ENCODE measurements at places on chromosomes 13 and 19.

DNA sequence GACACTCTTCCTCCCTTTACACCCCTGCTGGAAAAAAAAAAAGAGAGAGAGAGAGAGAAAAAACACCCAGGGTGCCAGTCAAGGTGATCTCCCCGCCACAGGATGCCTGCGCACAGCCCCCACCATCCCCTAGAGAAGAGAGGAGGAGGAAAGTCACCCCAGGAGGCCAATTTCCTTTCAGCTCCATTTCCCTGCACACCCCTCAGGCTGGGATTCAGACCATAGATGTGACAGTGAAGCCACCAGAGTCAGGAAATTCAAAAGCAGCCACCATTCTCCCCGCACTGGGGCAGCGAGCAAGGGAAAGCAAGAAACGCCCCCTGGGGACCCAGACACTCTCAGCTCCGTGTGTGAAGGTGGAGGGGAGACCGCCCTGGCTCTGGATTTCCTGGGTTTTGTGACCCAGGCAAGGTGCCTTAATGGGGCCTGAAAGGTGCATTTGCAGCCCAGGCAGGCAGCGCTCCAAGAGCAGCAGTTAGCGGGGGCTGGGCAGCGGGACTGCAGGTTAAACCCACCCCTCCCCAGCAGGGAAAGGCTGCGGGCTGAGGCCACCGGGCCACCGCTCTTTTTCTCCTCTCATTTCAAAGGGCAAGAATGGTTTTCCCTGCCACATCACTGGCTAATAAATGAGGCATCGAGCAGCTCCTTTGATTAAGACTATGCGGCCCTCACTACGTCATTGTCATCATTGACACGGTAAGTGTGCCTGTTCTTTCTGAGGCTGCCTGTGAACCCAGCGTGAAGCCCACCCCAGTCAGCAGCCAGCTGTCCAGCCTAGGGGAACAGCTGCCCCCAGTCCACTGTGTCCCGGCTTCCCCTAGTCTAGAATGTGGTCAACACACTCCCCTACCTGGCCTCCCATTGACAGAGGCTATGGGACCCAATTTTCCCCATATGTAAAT lies 83.8 kb upstream of the TM9SF2 start:
- DNase-seq = no peak

- no peak for DNase-seq
These were observed 14.0 kb upstream of the TOMM40 start for GRCh38 chr19:44876930-44877535.

- no peak for DNase-seq
These were observed 43.2 kb downstream of the MLLT1 start for GRCh38 chr19:6236310-6237291.

DNA sequence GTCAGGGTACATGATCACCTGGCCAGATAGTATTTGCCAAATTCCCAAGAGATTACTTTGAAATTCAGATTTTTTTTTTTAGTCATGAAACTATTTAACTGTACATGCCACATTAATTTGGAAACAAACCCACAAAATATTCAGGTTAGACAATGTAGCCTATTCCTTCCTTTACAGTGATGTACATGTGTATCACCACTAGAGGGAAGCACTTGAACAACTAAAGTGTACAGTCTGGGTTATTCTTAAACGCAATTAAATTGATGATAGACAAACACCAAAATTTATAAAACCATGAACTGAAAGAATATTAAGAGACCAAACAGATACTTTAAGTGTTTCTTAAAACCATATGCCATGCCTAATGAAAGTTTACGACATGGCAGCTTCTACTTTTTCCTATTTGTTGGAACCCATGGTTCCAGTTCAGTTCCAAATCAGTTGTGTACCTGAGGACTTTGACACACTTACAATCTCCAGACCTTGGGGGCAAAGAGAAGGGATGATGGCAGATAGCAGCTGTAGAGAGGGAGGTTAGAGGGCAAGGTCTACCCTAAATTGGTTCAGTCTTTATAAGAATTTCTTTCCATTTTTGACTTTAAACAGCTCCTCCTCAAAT lies 52.8 kb downstream of the TNFSF13B start:
- DNase-seq = no peak

DNA sequence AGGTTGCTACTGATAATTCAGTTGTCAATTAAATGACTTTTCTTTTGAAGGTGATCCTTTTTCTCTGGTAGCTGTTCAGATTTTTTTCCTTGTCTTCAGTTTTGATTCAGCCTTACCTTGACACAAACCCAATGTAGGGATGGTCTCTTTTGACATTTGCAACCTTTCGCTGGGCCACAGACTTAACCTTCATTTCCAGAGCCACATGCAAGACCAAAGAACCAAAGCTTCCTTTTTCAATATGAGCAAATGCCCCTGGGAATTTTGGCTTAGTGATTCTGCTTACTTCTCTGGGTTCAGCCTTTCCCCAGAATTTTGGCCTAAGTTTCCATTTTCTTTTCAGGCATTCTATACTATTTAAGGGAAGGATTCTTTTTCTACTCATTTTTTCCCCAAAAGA lies 19.6 kb downstream of the SIGLEC5 start:
- DNase-seq = no peak

DNA sequence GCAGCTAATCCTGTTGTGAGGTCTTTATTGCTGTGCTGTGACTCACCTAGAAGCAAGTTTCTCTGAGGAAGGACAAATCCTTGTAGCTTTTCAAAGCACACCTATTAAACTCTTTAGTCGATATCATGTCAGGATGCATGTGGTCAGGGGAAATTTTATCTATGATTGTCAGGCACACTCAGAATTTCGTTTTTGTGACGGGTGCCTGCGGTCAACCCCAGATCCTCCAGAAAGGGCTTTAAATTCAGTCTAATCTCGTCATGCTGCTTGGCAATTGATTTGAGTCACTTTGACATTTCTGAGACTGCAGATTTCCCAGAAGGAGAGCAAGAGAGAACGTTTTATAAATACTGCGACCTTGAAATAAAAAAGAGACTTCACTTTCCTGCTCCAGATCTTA lies 316.9 kb downstream of the FGF9 start:
- DNase-seq = no peak

DNA sequence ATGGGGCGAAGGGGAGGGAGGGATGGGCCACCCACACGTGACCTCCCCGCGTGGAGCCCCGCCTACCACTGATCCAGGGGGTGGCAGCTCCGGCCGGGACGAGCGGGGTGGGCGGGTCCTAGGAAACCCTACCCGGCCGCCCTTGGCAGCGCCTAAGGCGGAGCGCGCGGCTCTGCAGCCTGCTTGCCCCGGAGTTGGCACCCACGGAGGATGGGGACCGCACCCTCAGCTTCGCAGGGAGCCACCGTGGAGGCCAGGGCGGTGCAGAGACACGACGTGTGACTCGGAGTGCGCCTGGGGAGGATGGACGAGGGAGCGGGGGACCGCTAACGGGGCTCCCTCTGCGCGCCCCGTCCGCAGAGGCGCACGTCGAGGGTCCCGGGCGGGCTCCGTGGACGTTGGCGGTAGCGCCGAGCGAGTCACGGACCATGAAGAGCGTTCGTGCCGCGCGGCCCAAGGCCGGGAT lies at the start of gene RGS9BP:
Gene RGS9BP, plus strand, starts transcription at position 129 of the 466 bp plus-strand sequence. CDS start 416 bp downstream, outside the sequence.
- DNase-seq = no peak

DNA sequence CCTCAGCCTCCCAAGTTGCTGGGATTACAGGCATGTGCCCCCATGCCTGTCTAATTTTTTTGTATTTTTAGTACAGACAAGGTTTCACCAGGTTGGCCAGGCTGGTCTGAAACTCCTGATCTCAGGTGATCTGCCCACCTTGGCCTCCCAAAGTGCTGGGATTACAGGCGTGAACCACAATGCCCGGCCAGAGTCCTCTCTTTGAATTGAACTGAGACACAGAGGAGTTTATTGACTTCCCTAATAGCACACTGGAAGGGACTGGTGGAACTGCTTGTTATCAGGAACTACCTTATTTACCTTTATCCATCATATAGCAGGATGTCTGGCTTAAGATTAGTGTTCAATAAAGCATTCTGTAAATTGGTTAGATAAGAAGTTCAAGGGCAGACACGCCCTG lies 613.8 kb downstream of the EFNB2 start:
- DNase-seq = no peak

DNA sequence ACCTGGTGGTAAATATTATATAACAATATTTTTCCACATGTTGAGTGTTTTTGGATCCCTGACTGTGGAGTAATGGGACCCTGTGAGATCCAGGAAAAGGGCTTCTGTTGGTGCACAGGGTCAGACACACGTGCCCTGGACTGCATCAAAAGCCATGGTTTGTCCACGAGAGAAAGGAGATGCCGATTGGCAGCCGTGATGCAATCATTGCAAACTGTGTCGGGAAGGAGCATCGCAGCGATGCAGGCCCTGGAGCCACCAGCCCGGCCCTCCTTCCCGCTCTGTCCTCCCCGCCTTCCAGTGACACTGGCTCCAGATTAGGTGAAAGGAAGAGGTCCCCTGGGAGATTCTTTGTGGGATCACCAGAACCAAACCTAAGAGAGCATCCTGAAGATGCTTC lies 9.1 kb downstream of the COL4A2 start:
- DNase-seq = no peak

DNA sequence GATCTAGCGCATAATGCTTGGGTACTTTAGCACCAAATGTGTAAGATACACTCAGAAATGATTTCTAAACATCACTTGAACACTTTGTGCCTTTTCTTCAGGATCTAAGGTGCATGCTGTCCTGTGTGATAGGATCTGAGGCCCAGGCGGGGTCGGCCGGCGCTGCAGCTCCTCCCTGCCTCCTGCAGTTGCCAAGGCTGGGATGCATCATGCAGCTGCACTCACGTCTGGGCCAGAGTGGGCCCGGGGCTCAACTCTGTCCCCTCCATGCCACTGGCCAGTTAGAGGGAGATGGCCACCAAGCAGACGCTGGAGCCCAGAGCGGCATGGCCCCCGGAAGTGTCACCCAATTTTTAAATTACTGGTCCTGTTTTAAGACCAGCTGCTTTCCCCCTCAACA lies 29.3 kb upstream of the CD33 start:
- no peak for DNase-seq

GRCh38 chr13:113660066-113660465 lies 2.1 kb upstream of the ATP4B start:
- no peak for DNase-seq

DNA sequence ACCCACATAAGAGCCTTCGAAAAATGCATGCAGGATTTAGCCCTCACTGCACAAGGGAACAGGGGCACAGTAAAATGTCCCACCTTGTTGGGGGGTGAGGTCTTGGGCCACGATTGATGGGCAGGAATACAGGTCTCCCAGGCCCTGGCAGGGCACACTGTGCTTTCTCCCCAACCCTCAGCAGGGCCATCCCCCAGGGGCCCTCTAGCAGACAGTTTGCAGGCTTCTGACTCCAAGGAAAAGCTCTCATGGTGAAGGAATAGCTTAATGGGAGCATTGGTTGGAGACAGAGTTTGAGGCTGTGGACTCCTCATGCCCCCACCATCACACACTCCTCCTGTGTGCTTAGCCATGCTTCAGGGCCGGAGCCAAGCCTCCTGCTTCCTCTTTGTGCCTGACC lies 484.6 kb downstream of the ZNF536 start:
- DNase-seq = no peak

DNA sequence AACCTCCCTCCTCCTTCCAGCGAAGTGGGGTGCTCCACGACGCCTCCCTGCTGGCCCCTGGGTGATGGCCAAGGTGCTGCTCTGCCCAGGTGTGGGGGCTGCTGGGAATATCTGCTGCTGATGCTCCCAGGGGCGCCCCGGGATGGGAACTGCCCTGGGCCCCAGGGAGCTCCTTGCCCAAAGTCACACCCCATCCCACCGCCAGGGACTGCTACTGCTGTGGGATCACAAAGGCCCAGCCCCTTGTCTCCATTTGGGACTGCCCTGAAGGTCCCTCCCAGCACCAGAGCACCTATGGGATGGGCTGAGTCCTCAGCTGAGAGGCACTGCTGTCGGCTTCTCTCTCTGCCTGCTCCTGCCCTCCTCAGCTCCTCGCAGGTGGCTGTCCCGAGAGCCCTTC lies 19.0 kb downstream of the CHST8 start:
- DNase-seq = no peak

- no peak for DNase-seq
These were observed 344.3 kb downstream of the TEX29 start for GRCh38 chr13:111664696-111665095.

- DNase-seq = no peak
These were observed 18.7 kb downstream of the HCN2 start for GRCh38 chr19:608155-609003.

- no peak for DNase-seq
These were observed 610 bp downstream of the ZSCAN1 start for GRCh38 chr19:58034477-58034793.

DNA sequence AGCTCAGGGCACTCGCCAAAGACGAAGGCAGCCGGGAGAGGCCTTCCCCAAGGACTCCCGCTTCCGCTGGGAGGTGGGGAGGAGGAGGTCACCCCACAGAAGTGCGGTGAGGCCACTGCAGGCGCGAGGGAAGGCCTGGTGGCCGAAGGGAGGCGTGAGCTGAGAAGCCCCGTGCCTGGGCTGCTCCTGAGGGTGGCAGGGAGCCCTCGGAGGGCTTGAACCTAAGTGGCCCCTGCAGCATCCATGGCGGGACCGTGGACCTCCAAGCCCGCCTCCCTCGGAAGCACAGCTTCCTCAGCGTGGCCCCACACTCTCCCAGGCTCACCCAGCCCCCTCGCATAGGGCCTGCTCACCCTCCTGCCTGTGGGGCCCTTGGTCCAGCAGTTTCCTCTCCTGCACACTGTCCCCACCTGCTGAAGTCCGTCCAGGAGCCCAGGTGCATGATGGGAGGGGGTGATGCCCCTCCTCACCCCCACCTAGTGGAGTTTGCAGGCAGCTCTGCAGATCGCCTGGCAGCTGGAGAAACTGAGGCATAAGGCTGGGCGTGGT lies 25.9 kb downstream of the EFNA2 start:
- DNase-seq = no peak

- DNase-seq = no peak
These were observed 32.7 kb upstream of the ZNF254 start for GRCh38 chr19:24054044-24054935.

- no peak for DNase-seq
These were observed 128.3 kb downstream of the ATP11A start for GRCh38 chr13:112818040-112818697.

- no peak for DNase-seq
These were observed 9.3 kb upstream of the CEACAM7 start for GRCh38 chr19:41697198-41697855.
